ENCODE measurements at places on chromosomes 1 and 21.

- no peak for DNase-seq
Observed at GRCh38 chr1:24727501-24728216, 17.6 kb upstream of the CLIC4 start.

- no peak for DNase-seq
Observed at GRCh38 chr1:165895451-165895871, 68.0 kb downstream of the UCK2 start.

DNA sequence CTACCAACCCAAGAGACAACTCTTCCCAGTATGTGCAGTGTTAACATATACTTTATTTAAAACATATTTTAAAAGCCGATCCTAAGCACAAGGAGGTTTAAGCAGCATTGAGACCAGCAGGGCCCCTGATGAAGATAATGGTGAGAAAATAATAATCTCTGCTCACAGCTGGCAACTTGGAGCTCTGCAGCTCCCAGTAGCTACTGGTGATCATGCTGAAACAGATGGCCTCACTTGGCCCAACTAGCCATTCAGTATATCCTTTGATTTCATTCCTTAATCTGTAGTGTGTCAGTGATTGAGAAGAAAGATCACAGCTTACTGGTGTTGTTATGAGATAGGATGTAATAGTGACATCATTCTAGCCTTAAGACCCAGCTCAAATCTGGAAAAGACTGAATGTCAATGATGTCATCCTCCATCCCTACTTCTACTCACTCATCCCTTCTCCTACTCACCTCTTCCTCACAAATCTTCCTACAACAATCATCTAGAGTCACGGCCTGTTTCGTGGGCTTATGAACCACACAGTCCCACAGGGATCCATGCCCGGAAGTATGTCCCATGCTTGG, 817.9 kb downstream of the PLA2G4A start:
- no peak for DNase-seq

DNA sequence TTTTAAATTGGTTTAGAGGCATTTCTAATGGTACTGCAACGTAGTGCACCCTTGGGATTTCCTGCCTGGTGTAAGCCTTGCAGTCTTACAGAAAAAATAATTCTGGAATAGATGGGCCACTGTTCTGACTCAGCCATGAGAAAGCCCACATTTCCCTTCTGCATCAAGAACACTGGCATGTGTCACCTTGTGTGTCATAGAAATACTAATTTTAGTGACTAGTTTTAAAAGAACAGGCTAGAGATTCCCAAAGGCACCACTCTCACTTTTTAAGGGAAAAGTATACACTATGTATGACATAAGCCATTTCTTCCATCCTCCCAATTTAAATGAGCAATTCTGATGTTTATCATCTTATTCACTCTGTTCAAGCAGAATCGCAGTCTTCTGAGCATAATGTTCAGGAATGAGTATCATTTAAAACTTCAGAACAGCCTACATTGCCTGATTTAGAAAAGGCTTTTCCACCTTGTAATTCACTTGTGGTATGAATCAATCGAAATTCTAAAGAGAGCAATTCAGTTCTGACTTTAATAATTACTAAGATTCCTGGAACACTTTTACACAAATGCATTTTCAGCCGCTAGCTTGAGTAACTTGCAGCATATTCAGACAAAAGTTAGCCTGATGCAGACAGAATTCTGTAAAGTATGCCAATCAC, 18.8 kb downstream of the RGS13 start:
- DNase-seq: peak; percentile 30

GRCh38 chr1:112457241-112457640, 51.5 kb upstream of the WNT2B start:
- no peak for DNase-seq

DNA sequence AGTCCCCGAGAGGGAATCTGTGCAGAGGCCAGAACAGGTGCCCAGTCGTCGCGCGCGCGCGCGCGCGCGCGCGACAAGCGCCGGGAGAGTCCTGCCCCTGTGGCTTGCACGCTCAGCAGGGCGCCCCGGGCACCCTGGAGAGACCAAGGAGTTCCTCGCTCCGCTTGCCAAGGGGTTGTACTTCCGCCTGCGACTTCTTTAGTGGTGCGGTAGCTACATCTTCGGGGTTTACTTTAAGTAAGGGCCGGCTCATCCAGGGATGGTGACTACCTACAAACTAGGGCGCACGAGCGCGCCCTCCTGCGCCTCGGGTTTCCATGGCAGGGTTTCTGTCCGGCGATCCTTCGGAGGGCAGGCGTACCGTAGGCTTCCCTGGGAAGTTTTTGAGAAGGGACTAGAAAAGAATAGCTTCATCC, 1.4 kb downstream of the LHX4 start:
- DNase-seq: no peak

DNA sequence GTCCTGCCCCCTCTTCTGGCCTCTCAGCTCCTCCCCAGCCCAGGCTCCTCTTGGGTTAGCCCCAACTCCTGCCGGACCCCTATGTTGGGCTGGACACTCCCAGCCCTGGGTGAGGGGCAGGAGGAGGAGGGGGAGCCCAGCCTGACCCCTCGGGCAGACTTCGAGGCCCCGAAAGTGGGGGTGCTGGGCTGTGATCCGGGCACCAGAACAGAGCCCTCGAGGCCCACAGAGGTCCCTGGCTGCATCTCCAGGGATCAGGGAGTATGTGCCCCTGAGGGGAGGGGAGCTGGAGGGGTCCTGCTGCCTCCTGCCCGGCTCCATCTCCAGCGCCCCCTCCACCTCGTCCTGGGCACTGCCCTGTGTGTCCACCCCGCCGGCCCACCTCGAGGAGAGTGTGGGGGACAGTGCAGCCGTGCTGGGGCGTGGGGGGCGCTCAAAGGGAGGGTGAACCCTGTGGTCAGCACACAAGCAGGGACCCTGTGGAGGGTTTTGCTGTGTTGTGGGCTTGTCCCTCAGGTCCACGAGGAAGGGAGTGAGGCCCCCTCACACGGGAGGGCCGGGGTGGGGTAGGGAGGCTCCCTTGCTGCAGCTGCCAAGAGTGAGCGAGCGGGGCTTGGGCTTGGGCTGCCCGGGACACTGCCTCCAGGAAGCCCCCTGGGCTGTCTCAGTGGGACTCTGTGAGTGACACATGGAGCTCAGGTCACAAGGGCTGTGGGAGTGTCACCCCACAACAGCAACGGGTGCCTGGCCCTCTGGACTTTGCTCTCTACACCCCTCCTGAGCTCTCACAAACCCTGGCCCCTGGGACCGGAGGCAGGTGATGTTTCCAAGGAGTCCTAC, 54.4 kb downstream of the COL18A1 start:
- no peak for DNase-seq

GRCh38 chr1:35808450-35809113, 766 bp downstream of the AGO4 start:
- DNase-seq: peak; percentile 17

DNA sequence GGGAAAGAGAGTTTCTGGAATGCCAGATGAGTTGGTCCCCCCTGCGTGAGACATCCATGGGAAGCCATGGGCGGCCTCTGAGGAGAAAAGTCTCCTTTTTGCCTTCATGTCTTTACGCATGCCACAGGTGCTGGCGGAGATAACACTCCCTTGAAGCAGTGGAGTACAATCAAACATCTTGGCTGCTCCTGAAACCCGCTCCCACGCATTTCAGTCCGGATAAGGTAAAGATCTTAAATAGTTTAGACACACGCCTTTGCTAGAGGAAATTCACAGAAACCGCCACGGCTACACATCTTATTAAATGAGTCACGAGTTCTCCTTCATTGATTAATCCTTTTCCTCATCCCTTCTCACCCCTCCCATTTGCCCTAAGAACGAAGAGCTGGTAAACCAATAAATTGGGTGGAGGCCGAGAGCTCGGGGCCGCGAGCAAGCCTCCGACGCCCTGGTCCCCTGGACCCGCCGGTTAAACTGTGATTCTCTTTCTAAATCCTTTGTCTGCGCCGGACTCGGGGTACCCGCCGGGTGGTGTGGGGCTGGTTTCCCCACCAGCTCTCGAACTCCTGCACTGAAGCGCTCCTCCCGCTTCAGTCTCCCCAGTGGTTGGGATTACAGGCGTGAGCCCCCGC, 6.6 kb upstream of the ZNF669 start:
- DNase-seq: peak; percentile 58

- no peak for DNase-seq
Observed at GRCh38 chr1:218030846-218031245, 254.2 kb upstream of the RRP15 start.

GRCh38 chr1:44645476-44646244, 28.6 kb downstream of the TMEM53 start:
- DNase-seq: no peak

DNA sequence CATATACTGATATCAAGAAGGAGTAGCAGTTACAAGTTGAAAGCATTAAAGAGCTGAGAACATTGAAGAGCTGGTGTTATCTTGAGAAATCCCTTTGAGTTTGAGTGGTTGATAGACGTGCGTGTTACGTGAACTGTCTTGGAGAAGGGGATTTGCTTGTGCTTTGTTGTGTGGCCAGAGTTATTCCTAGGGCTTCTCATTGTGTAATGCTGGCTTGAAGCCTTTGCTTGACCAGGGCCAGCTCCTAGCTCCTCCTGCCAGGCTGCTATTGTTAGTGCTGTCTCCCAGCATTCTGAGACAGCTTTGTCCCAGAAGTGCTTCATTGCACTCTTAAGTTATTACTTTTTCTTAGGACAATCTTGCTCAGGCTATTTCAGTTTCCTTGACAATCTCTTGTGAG, 116.2 kb upstream of the KCNK2 start:
- DNase-seq: no peak

DNA sequence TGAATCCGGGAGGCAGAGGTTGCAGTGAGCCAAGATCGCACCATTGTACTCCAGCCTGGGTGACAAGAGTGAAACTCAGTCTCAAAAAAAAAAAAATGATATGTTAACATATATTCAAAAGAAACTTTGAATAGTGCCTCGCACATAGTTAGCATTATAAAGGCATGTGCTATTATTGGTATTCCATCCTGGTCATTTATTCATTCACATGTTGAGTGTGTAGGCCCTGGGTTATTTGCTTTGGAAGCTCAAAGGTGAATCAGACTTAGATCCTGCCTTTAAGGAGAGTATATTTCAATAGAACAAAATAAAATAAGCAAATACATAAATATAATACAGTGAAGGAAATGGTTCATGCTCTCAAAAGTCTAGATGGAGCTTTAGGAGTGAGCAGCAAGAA, 13.4 kb downstream of the SLC22A15 start:
- no peak for DNase-seq

DNA sequence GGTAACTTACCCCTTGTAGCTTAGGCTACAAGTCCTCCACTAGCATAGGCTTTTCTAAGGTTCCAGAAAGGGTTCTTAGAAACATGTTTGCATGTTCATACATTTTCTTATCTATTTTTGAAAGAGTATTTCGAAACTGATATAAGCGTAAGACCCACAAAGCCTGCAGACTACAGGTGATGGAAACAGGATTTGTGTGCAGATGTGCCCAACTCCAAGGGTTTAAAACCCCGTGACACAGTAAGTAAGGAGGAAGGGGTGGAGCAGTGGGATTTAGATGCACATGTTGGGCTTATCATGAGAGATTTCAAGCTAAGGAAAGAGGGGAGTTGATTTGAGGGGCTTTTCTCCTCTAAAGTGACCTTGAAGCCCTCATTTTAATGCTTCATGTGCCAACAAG, 164.7 kb downstream of the LTN1 start:
- no peak for DNase-seq

- no peak for DNase-seq
Observed at GRCh38 chr1:148355976-148356375, 127.1 kb downstream of the PPIAL4G start.

DNA sequence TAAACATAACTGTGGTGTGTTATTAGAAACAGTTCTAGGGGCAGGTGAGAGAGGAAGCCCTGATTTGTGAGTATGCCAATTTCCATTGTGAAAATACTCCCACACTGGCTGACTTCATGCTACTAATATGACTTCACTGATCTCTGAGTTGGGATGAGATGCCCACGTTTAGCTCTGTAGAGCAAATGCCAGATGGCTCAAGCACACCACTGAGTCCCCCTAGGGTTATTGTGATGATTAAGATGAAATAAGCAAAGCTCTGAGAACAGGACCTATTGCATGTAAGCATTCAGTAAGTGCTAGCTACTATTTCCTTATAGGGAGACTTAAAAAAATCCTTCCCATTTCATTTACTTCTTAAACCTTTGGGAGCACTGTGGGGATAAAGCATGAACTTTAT, 117.6 kb downstream of the CENPF start:
- no peak for DNase-seq

- DNase-seq: no peak
Observed at GRCh38 chr1:192453360-192453992, 122.1 kb upstream of the RGS1 start.

- no peak for DNase-seq
Observed at GRCh38 chr1:235504122-235504493, at the start of gene B3GALNT2. Gene B3GALNT2, minus strand, starts transcription at chr1:235504452. Its CDS starts 200 bp downstream, at chr1:235504252.

DNA sequence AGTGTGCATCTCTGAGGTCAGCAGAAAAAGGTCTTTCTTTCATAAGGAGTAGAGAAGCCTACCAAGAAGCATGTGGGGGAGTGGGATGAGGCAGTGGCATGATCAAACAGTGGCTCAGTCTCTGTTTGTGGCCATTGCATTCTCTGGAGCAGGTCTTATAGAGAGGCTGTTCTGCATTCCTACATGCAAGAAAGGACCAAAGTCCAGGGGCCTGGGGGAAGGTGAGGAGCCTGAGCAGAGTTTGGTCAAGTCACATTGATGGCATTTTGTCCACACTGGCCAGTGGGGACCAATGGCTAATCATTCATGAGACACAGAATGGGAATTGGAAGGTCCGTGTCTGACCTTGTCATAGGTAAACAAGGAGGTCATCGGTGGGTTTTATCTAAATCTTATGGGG, 25.4 kb downstream of the MAP10 start:
- DNase-seq: no peak

DNA sequence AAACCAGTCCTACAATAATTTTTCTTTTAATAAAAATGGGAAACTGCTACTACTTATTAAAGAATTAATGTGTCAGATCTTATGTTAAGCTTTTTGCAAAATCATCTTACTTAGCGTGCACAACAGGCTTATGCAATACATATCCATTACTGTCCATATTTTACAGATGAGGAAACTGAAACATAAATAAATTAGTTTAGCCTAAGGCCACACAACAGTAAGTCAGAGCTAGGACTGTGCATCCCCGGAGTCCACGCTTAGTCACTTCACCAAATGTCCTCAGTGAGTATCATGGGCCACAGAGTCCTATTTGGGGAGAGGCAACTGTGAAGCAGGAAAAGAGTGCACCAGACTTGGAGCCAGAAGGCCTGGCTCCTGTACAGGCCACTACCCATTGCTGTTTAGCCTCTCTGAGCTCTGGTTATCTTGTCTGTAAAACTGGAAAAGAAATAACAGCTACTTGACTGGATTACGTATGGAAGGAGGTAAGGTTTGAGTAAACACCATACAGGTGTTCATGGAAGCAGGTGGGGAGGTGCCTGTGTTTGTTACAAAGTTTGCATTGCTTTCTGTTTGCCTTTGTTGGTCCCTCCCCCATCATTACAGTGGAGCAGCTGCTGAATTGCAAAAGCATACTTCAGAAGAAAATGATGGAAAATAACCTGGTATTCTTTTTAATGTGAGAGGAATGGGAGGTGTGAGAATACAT, 192.8 kb downstream of the FCRL5 start:
- no peak for DNase-seq

DNA sequence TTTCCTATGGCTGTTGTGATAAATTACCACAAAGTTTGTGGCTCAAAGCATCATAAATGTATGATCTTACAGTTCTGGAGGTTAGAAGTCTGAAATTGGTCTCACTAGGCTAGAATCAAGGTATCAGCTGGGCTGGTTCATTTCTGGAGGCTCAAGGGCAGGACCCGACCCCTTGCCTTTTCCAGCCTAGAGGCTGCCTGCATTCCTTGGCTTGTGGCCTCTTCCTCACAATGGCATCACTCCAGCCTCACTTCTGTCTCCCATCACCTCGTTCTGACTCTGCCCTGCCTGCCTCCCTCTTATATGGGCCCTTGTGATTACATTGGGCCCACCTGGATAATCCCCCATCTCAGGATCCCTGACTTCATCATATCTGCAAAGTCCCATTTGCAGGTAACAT, 8.0 kb downstream of the COQ8A start:
- no peak for DNase-seq

All from stimulated activated CD4-positive, alpha-beta T cell treated with anti-CD3 and anti-CD28 coated beads, Interleukin-4, amount 100 ng/mL, for 24 hours (primary cell).